Mesenteric fat pad (tissue), 1 donor: ENCODE measurements at places on chromosomes 11 and 22. TPM values are rescaled to one million over a fixed set of nuclear protein-coding genes. Genes with fewer than 3 reads are reported as not detected.

Gene GRAP2
- total RNA-seq, result 1.3 TPM

Gene OR51S1
- total RNA-seq, result not detected

DNA sequence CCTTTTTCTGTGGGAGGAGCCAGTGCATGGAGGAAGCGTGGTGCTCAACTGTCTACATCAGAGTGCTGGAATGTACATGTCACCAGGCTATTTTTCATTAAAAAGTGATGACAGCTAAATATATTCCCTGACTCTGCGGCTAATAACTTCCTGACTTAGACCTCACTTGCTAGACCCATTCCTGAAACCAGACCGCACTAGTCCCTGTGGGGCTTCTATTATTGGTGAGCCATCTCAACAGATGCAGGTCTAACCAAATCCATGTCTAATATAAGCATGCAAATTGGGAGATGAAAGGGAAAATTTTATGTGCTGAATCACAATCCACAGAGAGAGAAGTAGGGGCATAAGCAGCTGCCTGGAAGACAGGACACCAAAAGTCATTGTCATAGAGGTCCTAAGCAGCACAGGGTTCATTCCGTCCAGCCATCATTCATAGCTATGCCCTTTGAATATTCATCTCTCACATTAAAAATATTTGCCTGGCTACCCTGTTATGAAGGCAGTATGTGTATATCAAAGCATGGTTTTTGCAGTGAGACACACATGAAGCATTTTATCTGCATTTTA lies 110.9 kb upstream of the BLID start:
- DNase-seq, result no peak

DNA sequence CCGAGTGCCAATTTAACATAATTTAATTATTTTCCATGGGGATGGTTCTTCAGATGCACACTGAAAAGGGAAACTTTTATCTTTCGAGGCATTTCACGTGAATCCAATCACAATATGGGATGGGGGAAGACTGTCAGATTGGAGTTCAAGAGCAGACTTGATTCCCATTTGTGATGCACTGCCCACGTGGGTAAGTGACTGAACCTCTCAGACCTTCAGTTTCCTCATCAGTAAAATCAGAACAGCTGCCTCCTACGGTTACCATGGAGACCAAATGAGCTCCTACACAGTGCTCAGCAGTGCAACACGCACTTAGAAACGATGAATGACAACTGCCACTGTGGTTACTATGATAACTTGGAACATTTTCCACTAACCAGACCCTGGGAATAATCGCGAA lies 21.7 kb downstream of the KIAA0930 start:
- DNase-seq, result no peak

DNA sequence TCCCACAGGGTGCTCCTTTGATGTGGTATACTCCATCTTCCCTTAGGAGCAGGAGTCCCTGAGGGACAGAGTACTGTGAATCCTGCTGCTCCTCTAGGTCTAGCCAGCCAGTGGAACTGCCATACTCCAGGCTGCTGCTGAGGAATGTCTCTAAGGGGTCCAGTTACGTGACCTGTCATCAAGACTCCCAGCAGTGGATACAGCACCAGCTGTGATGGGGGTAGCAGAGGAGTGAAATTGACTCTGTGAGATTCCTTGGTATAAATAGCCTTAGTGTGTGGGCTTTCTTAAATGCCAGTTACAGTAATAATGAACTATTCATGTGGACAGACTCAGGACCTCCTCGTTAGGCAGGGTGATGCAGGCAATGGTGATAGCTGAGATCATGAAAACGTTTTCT lies 140.4 kb upstream of the LUZP2 start:
- DNase-seq, result no peak

GRCh38 chr11:78066471-78066870 lies 2.8 kb downstream of the THRSP start:
- no peak for DNase-seq

GRCh38 chr11:1463056-1463455 lies 23.5 kb downstream of the MOB2 start:
- no peak for DNase-seq
